ENCODE measurements at places on chromosomes 7 and 10.

DNA sequence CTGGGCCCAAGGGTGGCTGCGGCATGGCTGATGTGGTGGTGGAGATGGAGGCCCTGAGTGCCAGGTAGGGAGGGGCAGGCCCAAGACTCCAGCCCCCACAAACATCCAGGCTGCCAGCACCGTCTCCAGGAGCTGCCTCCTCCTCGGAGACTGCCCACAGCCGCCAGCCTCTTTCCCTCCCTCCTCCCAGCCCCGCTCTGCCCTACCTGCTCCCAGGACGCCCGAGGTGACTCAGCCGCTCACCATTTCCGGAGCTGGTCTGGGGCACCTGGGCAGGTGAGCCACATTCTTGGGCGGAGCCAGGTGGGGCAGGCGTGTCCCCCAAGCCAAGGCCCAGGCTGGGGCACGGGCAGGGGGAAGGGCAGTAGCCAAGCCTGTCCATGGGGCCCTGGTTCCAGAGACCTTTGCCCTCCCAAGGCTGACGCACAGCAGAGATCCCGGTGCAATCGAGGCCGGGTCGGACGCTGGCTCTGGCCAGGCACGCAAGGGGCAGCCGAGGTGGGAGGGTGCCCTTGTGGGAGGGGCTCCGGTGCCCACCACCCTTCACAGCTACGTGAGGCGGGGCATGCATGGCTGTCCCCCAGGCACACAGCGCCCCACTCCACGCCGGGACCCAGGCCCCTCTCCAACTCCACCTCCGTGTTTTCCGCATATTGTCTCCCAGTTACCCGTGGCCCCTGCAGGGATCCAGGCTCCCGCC is 8.8 kb downstream of the ADAP1 start:
- no peak for DNase-seq

DNA sequence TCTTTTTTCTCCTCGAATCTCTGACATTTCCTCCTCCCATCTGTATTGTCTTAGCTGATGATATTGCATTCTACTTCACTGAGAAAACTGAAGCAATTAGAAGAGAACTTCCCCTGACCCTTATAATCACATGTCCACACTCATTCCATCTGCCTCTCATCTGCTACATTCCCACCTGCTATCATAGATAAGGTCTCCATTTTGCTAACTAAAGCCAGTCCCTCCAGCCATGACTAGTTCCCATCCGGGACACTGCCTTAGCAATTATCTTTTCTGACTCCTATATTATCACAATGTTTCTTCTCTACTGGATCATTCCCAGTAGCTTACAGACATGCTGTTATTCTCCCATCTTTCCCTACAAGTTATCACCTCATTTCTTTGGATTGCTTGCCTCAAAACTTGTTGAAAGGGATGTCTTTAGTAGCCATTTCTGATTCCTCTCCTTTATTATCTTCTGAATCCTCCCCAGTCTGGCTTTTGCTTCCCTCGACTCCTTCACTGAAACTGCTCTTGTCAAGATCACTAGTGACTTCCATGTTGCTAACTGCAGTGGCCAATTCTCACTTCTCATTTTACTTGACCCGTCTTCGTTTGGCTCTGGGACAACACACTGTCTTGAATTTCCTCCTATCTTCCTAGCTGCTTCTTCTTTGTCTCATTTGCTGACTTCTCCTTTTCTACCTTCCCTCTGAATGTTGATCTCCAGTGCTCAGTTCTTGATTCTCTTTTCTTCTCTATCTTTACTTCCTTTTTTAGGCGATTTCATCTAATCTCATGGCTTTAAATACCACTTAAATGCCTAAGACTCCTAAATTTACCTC is 35.9 kb downstream of the FZD1 start:
- no peak for DNase-seq

DNA sequence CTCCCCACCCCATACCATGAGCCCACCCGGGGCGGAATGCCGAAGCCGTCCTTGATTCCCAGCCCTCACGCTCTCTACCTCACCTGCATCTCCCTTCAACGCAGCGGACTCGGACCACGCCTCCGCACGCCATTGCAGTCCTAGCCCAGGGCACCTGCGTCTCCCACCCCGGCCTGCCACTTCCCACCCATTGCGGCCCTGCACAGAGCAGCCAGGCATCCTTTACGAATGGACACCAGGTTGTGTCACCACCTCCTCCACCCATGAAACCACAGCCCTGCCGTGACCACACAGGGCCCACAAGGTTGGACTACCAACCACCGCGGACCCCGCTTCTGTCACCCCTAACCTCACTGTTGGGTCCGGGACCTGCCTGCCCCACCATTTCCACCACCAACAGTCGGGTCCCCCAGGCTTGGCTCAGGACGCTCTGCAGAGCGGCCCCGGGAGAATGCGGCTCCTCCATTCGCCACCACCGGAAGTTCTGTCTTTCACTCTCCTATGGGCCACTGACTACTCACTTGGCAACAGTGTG is 232.5 kb downstream of the MAD1L1 start:
- DNase-seq, result no peak

- DNase-seq, result no peak
These were observed 1.3 kb downstream of the CTTNBP2 start for GRCh38 chr7:117871778-117872538.

- DNase-seq, result no peak
These were observed 303.4 kb downstream of the WDR37 start for GRCh38 chr10:1359626-1359955.

DNA sequence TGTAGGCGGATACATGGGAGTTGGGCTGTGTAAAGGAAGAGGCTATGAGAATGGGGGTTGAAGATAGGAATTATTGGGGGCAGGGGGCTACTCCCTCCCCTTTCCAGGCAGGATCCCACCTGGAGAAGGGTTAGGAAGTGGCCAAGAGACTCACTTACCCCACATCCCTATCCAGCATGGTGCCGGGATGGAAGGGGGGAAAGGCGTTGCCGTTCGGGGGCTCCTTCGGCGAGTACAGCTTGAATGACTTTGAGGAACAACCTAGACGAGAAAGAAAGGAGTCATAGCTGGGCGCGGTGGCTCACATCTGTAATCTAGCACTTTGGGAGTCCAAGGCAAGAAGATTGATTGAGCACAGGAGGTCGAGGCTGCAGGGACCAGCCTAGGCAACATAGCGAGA is 8.9 kb downstream of the LDB1 start:
- DNase-seq, result no peak

DNA sequence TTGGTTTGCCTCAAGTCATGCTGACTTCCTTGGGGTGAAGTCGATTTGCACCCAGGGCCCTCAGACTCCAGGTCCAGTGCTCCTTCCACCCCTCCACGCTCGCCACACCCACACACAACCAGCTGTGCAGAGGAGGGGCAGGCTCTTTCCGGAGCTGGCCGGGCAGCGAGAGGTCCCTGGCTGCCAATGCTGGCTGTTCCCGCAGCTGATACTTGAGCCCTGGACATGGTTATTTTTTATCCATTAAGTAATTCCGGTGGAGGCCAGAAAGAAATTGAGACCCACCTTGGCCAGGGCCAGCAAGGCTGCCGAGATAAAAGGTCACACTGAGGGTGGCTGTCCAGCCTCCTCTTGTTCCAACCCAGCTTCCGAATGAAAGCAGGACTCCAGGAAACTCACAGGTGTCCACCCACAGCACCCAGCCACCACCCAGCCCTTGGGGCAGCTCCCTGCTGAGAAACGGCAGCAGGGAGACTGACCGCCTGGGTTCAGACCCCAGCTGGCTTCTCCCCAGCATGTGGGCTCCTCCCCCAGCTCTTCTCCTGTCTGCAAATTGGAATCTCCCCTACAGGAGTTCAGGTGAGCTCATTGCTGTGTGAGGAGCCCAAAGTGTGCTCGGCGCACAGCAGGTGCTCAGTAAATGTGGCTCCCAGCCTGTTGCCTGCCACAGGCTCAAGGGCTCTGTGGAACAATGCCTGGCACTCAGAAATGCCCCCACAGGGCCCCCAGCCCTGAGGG is 77.8 kb downstream of the PDGFA start:
- no peak for DNase-seq

GRCh38 chr7:155858521-155859061 is 46.3 kb upstream of the SHH start:
- DNase-seq, result no peak

DNA sequence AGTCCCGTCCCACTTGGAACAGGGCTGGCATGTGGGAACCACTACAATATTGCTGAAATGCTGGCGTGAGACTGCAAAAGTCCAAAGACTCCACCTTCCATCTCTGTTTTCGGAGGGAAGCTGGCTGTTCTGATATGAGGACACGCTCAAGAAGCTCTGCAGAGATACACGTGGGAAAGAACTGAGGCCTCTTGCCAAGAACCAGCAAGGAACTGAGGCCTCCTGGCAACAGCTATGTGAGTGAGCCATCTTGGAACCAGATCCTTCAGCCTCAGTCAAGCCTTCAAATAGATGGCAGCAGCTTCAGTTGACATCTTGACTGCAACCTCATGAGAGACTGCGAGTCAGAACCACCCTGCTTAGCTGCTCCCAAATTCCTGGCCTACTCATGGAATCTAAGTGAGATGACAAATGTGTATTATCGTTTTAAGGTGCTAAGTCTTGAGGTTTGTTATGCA is 30.8 kb downstream of the SGMS1 start:
- DNase-seq, result no peak

- no peak for DNase-seq
These were observed 66.7 kb upstream of the ATP6V0A4 start for GRCh38 chr7:138864667-138865066.

Data from GM19239 (cell line).